ENCODE measurements at places on chromosomes 1 and 21.

GRCh38 chr1:155015527-155016230 is 13.1 kb downstream of the ZBTB7B start:
- no peak for DNase-seq

DNA sequence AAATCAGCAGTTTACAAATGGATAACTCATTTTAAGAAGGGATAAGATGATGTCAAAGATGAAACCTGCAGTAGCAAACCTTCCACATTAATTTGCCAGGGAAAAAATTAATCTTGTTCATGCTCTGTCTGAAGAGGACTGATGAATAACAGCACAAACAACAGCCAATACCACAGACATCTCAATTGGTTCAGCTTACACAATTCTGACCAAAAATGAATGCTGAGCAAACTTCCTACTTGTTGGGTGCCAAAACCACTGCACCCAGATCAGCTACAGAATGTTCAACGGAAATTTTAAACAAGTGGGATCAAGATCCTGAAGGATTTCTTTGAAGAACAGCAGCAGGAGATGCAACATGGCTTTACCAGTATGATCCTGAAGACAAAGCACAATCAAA is 98.3 kb downstream of the COQ8A start:
- DNase-seq, result peak; percentile 14

GRCh38 chr1:74422421-74423292 is 89.8 kb downstream of the LRRC53 start:
- peak; percentile 56 for DNase-seq

- no peak for DNase-seq
Measured at GRCh38 chr1:228998179-228998578, 262.9 kb downstream of the RHOU start.

- peak; percentile 21 for DNase-seq
Measured at GRCh38 chr1:187408212-187409004, 579.7 kb downstream of the PLA2G4A start.

- DNase-seq, result peak; percentile 30
Measured at GRCh38 chr1:222034790-222035189, 292.9 kb upstream of the DUSP10 start.

DNA sequence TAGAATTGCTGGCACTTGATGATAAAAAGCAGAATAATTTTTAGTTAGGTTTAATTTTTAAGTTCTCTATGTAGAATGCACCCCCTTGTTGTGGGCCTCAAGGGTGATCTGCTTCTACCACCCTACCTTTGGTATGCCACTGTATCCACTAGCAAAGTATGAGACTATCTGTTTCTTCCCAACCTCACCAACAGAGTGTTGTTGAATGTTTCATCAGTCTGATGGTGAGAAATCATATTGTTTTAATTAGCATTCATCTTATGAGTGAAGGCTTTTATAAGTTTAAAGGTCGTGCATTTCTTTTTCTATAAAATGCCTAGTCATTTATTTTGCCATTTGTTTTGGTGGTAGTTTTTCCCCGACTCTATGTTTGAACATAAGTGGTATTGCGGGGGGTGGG is 141.0 kb downstream of the MAGI3 start:
- peak; percentile 79 for DNase-seq

- DNase-seq, result peak; percentile 21
Measured at GRCh38 chr1:202192770-202193613, 607 bp upstream of the LGR6 start.

GRCh38 chr21:29939104-29939923 is 482 bp downstream of the GRIK1 start:
- DNase-seq, result peak; percentile 3

DNA sequence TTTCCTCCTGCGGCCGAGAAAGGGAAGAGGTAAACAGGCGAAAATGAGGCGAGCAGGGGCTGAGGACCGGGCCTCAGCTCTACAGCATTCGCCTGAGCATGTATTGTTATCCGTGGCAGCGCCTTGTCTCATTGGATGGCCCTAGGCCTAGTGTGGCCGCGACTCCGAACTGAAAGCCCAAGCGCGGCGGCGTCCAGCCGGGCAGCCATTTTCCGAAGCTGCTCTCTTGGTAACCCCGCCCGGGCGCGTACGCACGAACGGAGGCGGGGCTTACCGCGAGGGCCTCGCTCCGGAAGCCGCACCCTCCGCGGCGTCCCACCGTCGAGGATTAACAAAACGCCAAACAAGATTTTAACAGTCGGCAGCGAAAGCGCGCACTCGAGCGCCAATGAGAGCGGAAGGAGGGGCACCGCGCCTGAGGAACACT is 797 bp upstream of the USP1 start:
- no peak for DNase-seq

DNA sequence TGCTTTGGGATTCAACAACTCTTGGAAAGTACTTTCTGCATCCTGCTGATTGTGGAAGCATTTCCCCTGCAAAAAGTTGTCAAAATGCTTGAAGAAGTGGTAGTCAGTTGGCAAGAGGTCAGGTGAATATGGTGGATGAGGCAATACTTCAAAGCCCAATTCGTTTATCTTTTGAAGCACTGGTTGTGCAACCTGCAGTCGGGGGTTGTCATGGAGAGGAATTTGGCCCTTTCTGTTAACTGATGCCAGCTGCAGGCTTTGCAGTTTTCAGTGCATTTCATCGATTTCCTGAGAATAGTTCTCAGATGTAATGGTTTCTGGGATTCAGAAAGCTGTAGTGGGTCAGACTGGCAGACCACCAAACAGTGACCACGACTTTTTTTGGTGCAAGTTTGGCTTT is 47.6 kb upstream of the GJA5 start:
- DNase-seq, result no peak

GRCh38 chr1:212077028-212077427 is 41.5 kb downstream of the DTL start:
- no peak for DNase-seq

All from fibroblast of skin of abdomen (primary cell).